Endothelial cell of umbilical vein (primary cell): ENCODE measurements at places on chromosomes 5 and 9. TPM values are rescaled to one million over a fixed set of nuclear protein-coding genes. Genes with fewer than 3 reads are reported as not detected.

Gene FAM169A
- 0.62 and 0.72 TPM in 2 replicates for total RNA-seq

Gene HTR1A
- not detected in 2 replicates for total RNA-seq

Gene SIT1
- not detected in 2 replicates for total RNA-seq

Gene SV2C
- total RNA-seq = 0.07 TPM in 1 of 2 replicates, not detected in the other

Gene GABRA1
- total RNA-seq = not detected in 2 replicates

Gene PCDHGB4
- total RNA-seq = 4.4 and 6.5 TPM in 2 replicates

Gene ANKRD55
- 1.2 and 2.1 TPM in 2 replicates for total RNA-seq

Gene GAS1
- 0.15 and 0.18 TPM in 2 replicates for total RNA-seq
